Activated effector memory CD4-positive, alpha-beta T cell treated with anti-CD3 and anti-CD28 coated beads, Interleukin-2, amount 50 U/mL, for 16 hours (primary cell): ENCODE measurements at places on chromosomes 12 and 14.

- DNase-seq = peak; percentile 54
Measured at GRCh38 chr12:57571926-57572762, 18.8 kb upstream of the PIP4K2C start.

- DNase-seq = no peak
Measured at GRCh38 chr12:56713345-56713744, 11.8 kb downstream of the NACA start.

- DNase-seq = no peak
Measured at GRCh38 chr14:67736771-67737170, 35.1 kb downstream of the RDH12 start.

DNA sequence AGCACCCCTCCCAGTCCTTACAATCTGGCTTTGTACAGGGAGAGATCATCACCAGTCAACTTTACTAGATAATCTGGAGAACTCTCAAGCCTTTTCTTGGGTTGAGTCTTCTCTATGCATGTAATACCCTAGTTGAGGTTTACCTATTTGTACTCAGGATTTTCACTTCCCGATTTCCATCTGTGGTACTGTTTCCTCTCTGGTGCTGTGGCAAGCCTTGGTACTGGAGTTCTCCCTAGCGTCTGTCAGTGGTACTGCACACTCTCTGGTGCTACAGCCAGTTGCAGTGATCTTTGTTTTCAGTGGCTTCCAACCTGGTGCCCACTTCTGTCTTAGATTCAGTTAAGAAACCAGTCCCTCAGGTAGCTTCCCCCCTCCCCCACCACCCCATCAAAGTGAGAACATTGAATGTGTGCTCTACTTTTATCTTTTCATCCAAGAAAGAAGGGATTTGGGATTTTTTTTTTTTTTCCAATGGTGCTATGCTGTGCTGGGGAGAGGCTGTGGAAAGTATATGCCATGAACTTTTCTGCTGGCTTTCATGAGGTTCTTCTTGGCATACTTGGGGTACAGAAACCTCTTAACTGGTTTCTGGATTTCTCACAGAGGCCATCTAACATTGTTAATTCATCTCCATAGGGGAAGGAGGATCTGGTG lies 69.4 kb upstream of the EVL start:
- peak; percentile 83 for DNase-seq

DNA sequence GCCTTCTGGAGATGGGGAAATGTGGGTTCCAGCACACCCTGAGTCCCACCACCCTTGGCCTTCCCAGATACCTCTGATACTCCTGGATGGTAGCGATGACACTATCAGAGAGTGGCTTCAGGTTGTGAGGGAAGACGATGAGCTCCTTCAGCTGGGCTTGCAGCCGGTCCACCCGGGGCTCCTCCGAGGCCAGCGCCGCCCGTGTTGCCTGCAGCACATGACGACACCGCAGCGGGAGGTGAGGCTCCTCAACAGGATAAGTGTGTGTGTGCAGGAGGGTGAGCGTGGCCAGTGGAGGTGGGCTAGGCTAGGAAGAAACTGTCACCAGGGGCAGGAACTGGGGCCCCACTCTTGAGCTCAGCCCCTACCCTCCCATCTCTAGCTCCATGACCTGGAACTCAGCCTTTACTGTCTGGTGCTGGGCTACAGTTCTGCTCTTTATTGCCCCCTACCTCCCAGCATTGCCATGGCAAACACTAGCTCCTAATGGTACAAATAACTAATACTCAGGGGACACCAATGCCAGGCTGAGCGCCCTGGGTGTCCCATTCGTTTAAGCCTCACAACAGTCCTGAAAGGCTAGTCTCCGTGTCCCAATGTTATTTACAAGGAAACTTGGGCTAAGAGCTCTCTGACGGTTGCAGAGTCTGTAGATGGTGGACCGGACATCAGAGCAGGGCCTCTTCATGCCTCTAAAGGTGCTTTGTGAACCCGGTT lies 64.1 kb downstream of the SYNE3 start:
- DNase-seq = no peak

- DNase-seq = peak; percentile 81
Measured at GRCh38 chr12:6688543-6688998, 604 bp downstream of the ZNF384 start.
